ENCODE measurements at places on chromosomes 2 and 18.

DNA sequence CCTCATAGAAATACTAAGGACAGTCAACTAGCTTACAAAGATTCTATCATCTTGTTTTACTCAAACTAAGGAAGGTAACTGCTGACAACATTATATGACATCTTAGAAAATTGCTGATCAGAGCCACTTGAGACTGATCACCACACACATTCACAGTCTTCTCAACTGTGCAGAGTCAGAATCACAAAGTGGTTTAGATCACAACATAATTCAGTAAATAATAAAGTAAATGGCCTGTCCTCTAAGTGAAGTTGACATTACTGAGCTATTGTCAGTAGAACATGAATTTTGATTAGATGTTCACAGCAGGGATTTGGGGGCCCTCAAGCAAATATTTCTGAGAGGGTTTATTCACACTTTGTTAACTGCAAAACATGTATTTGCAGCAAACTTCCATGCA lies 28.5 kb downstream of the NOL4 start:
- DNase-seq: no peak

GRCh38 chr2:205837663-205838062 lies 155.4 kb downstream of the NRP2 start:
- DNase-seq: no peak

- DNase-seq: no peak
These were observed 166.3 kb upstream of the SERTAD2 start for GRCh38 chr2:64819774-64820688.

DNA sequence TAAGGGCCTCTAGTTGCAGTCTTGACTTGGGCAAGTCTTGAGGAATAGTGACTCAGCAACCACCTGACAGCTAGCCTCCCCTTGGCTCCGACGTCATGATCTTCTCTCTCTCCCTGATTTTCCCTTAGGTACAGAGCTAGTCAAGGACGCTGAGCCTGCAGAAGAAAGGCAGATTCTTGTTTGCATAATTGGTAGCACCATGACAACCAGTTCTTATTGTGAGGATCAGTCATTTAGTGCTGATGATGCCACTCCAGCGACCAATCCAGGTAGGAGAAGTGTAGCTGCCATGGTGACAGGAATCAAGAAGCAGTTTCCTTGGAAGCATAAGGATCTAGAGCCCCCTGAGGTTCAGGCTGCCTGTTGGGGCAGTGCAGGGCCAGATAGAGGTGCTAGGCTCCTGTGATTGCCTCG lies 2.8 kb upstream of the RESP18 start:
- DNase-seq: peak; percentile 83

DNA sequence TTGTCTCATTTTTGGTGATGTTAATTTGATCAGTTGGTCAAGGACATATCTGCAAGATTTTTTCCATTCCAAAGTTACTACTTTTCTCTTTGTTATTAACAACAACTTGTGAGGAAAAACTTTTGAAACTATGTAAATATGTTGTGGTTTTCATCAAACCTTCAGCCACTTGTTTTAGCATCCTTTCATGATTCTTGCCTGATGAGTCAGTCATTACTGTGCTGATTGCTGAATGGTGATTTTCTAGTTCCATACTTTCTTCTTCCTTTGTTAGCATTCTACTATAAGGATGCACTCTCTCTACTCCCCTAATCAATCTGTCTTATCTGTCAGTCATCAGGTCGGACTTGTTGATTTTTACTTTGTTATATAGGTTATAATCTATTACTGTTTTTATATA lies 10.9 kb downstream of the TMEM87B start:
- DNase-seq: peak; percentile 28

GRCh38 chr2:10404324-10405143 lies 43.6 kb downstream of the ODC1 start:
- DNase-seq: no peak

- DNase-seq: peak; percentile 21
These were observed 1.8 kb downstream of the CBLN2 start for GRCh38 chr18:72542342-72542741.

DNA sequence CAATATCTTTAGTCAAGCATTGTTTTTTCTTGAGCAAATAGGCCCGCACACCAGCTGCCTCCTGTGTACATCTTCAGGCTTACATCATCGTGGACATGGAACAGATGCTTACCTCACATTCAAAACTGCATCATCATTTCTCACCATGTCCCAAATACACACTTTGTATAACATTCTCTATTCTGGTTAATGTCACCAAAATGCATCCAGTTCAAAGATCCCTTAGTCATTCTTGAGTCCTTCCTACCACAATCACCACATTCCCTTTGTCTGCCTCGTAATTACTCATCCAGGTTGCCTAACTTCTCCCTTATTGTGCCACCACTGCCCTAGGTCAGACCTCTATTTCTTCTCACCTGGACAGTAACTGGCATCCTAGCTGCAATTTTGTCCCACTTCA lies 373.7 kb upstream of the GALNT5 start:
- DNase-seq: peak; percentile 54

- no peak for DNase-seq
These were observed 214.2 kb upstream of the ACVR2A start for GRCh38 chr2:147630585-147630984.

- DNase-seq: no peak
These were observed 92.3 kb downstream of the LYPD1 start for GRCh38 chr2:132577686-132578085.

GRCh38 chr2:67783026-67783425 lies 279.8 kb downstream of the C1D start:
- DNase-seq: no peak

DNA sequence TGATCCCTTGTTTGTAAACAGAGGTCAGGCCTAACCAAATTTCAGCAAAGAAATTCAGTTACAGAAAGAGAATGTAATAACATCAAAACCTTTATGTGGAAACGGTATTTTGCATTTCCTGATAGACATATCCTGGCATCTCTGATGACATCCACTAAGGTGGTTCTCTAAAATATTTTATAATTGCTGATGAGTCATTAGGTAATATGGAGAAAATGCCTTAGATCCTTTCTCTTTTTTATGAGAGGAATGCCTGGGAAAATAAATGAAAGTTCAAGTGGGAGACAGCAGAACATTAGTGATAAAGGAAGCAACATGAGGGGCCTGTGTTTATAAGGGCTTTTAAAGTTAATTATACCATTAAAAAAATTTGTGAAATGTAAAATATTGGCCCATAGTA lies 72.6 kb downstream of the PLCL1 start:
- no peak for DNase-seq

DNA sequence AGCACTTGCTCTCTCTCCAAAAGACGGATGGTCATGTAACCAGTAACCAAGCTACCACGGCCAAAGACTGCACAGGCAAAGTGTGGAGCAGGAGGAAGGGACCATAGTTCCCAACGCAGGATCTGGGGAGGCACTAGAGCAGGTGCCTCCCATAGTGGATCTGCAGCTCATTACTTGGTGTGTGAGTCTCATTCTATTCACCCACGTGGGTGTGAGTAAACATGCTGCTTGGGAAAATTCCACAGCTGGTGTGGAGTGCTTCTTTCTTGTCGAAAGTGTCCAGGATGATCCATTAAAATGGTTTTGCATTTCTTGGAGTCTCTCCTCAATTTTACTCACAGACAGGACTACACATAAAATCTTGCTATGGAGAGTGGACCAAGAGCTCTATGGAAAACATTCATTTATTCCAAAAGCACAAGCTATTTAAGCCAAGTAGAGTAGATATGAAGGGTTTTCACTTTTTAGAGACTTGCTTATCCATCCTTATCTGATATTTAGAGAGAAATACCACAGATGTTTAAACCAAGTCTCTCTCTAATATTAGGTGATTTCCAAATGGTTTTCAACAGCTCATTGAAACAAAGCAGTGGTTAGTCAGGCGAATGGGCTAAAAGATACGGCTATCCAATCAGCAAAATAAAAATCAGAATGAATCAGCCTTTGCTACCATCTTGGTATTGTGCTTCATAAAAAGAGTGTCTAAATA lies 104.3 kb upstream of the CCDC195 start:
- no peak for DNase-seq

DNA sequence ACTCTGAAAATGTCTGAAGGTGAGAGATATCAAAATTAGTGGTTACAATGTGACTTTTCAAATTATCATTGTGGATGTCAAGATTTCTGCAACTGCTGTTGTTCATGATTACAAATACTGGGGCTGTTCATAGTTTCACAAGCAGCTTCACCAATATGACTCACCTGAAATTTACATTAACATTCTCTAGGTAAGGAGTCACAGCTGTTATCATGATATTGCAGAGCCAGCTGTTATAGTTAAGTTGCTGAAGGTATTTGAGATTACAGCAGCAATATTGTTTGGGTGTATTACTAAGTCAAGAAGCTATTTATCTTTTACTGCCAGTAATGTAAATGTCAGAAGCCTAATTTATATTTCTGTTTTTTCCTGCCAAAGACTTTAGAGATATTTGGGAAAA lies 140.0 kb downstream of the MC4R start:
- peak; percentile 74 for DNase-seq

DNA sequence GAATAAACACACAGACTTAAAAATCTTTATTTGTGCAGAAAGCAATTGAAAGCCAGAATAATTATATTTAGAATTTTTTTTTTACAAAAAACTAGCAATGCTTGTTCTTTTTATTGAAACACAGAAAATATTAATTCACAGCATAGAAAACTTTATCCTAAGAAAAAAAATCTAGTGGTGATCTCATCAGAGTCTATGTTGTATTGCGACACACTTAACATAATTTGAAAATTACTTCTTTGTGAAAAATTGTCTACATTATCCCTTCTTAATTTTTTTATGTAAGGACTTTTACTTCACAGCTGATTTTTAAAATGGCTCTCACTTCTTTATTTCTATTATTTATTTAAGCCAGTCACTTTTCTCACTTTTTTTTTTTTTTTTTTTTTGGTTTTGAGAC lies 103.4 kb downstream of the LDLRAD4 start:
- DNase-seq: no peak

DNA sequence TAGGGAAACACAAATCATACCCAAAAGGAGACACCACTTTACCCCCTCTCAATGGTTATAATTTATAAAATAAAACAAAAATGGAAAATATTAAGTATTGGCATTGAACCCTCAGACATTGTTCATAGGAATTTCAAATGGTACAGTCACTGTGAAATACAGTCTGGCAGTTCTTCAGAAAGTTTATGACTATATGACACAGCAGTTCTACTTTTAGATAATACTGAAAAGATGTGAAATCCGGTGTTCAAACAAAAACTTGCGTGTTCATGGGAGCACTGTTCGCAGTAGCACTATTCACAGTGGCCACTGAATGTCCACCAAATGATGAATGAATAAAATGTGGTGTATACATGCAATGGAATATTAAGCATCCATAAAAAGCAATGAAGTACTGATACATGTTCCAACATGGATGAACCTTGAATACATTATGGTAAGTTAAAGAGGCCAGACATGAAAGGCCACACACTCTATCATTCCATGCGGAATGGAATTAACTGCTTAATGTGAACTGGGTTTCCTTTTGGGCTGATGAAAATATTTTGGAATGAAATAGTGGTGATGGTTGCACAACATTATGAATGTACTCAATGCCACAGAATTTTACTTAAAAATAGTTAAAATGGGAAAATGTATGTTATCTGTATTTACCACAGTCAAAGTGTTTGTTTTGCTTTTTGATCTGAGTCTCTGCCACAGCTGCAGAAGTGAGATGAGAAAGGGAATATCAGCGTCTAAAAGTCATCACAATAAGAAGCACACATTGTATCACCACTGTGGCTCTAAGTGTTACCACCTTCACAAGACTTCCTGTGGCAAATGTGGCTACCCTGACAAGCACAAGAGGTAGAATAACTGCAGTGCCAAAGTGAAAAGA lies 864.6 kb downstream of the SUCLG1 start:
- no peak for DNase-seq

DNA sequence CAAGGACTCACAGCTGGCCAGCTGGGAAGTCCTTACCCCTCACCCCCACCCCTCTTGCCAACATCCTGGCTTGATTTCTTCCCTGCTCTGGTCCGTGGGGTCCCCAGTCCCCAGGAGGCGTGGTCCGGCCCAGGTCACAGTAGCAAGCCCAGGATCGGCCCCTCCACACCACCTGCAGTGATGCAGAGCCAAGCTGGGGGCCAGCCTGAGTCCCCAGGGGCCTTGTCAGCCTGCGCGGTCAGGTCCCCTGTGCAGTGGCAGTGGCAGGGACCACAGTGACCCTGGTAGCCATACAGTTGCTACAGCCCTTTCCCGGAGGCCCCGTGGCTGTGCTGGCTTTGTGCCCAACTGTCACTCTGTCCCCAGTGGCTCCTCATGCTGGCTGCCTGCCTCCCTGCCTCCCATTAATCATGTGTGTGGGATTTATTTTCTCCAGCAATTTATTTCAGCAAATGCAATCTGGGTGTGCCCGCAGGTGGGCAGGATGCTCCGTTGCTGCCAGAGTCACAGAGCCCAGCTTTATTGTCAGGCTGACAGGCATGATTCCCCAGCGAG lies 8.8 kb upstream of the PRSS56 start:
- no peak for DNase-seq
